Fibroblast of gingiva (primary cell): ENCODE measurements at places on chromosomes 5 and 9.

DNA sequence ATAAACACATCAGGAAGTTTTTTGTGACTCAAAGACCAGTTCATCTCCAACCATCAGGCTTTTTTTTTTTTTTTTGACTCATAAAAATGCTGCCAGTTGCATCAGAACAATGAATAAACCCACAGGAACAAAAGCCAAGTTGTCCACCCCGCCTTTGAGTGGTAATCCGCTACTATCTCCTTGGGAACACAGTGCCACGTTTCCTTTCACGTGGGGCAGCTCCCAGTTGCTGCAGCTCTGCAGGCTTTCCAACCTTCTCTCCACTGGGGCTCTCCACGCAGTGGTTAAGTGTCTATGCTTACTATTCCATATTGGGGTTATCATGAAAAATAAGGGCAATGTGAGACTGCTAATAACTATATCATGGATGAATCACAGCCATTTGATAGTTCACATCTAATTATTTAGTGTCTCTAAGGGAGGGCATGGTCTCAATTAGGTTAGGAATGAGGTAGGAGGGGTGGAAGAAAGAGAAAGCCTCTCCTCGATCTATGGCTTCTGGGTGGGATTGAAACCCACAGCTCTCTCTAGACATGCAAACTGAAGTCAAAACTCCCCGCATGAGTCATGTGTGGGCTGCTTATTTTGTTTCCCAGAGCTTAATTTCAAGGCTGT lies 55.8 kb upstream of the ACTBL2 start:
- DNase-seq: peak; percentile 87

GRCh38 chr5:140833993-140834392 lies at the start of gene PCDHA7:
PCDHA7 (plus strand) TSS chr5:140834269; CDS start chr5:140834384, 115 bp downstream.
- no peak for DNase-seq

DNA sequence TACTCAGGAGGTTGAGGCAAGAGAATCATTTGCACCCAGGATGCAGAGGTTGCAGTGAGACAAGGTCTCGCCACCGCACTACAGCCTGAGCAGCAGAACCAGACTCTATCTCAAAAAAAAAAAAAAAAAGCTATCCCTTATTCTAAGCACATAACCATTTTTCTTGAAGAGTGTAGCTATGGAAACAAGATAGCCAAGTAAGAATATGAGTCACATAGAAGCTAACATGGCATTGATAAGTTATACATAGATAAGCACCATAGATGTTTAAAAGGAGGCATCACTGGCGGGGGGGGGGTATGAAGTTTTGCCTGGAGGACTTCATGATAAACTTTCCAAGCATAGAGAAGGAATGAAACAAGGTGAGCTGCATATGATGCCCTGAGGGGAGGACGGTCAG lies 26.0 kb downstream of the CHSY3 start:
- no peak for DNase-seq

- DNase-seq: no peak
These were observed 13.4 kb upstream of the AIF1L start for GRCh38 chr9:131082774-131083512.

- DNase-seq: no peak
These were observed 182.1 kb upstream of the PTGER4 start for GRCh38 chr5:40497573-40497972.

- DNase-seq: no peak
These were observed 154.2 kb downstream of the GAPVD1 start for GRCh38 chr9:125415583-125416460.

DNA sequence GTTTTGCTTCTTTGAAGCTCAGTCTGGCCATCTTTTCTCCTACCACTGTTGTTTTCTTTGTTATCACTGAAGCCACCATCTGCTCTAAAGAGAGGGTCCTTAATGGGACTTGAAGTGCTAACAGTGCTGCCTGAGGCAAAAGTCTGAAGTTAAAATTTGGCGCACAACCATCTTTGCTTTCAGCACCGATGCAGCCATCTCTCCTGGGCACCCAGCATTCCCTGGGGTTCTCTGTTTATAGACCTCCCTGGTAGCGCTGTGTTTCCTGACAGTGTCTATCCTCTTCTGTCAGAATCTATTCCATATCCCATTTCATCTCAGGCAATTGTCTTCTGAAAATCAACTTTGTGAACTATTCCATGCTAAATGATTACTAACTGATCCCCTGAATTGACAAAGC lies 491.5 kb upstream of the MPDZ start:
- DNase-seq: no peak

- peak; percentile 32 for DNase-seq
These were observed 66.8 kb downstream of the ARL15 start for GRCh38 chr5:54243483-54244080.

DNA sequence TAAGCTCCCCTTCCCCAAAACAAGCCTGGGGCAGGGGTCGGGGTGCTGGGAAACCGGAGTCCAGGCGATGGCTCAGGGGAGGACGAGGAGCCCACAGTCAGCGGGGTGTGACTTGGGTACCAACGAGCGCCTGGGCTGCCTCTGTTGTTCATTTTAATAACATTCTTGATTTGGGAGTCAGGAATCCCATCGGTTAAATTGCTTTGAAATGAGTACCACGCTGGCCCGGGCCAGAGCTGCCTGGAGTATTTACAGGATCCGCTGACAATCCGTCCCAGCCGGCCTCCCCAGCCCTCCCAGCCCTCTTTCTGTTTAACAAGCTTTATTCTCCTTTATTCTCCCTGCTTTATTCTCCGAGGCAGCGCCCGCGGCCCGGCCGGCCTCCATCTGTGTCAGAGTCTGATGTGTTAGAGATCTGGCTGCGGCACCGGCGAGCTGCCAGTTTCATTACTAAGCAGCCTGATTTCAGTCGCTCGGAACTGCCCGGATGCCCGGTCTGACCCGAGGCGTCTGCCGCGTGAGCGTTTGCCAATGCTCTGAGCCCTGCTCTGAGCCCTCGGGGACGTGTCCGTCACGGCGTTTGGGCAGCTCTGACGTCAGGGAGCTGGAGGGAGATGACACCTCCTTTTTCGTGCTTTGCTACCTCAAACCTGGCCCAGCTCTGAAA lies 16.5 kb upstream of the QRFP start:
- peak; percentile 89 for DNase-seq

DNA sequence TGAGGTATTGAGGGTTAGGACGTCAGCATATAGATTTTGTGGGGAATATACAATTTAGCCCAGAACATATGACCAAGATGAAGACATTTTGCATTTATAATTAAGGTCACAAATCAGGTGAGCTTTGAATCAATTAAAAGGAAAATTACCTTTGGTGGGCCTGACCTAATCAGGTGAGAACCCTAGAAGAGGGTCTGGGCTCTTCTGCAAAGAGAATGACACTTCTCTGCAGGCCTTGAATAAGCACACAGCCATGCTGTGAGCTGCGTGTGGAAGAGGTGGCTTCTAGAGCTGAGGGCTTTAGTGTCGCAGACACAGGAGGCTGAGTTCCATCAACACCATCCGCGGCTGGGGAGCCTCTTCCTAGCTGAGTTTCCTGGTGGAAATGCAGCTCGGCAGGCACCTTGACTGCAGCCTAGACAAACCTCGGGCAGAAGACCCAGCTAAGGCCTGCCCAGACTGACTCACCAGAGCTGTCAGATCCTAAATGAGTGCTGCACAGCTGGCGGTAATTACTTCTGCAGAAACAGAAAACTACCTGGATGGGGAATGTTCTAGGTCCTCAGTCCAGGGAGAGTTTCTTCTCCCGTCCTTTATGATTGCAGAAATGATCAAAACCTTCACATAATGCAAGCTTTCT lies 287.5 kb upstream of the IRX1 start:
- no peak for DNase-seq

GRCh38 chr9:129131300-129132145 lies 20.3 kb downstream of the PTPA start:
- peak; percentile 53 for DNase-seq

GRCh38 chr5:170225326-170226128 lies 7.3 kb upstream of the C5orf58 start:
- DNase-seq: peak; percentile 63

- no peak for DNase-seq
These were observed 11.7 kb upstream of the PDE4D start for GRCh38 chr5:59905188-59905587.

DNA sequence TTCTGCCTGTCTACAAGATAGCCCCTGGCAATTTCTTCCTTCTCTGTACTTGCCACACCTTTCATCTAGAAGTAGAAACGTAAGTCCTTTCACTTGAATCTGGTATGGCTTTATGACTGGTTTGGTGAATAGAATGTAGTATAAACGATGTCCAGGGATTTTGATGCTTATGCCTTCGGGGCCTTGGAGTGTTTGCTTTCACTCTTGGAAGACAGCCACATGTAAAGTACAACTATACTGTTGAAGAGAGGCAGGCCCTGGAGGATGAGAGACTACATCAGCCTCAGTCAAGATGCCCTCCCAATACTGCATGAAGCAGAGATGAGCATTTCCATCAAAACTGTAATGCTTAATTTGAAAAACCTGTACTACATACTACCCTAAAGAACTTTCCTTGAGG lies 553.8 kb upstream of the C9orf72 start:
- DNase-seq: no peak

DNA sequence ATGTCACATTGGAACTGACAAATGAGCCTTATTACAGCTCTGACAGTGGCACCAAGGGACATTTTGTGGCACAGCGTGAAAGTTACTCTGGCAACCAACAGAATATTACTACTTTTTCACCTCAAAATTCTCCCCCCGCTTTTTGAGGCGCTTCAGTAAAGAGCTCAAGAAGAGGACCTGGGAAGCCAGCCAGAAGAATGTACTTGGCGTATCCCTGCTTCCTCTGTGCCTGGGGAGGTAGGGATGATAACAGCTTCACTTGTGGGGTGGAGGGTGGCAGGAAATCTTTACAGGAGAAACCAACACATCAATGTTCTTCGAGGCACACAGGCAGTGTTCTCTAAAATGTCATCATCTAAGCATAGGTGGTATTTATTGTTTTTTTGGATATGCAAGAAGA lies 624.1 kb downstream of the NR2F1-AS1 start:
- no peak for DNase-seq
